ENCODE measurements at places on chromosomes 12 and 14. TPM values are rescaled to one million over a fixed set of nuclear protein-coding genes. Genes with fewer than 3 reads are reported as not detected.

DNA sequence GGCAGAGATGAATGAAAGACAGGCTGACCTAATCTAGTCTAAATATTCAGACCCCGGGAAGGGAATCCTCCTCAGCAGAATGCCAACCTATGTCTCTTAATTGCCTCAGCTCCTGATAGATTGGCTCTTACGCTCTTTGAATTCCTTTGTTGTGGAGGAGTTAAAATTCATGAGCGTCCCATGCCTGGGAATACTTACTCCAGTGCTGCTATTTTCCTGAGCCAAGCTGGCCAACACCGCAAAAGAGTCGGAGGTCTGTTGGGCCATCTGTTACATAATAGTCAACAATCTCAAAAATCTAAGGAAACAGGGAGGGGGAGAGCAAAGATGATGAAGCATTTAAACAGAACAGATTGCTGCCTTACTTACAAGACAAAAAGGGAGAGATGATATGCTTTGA lies 182.8 kb downstream of the ASCL1 start:
- no peak for DNase-seq

The A2M gene
- 2,807 TPM for total RNA-seq

The ITGA7 gene
- 0.24 TPM for total RNA-seq

The TMEM132C gene
- total RNA-seq = not detected

DNA sequence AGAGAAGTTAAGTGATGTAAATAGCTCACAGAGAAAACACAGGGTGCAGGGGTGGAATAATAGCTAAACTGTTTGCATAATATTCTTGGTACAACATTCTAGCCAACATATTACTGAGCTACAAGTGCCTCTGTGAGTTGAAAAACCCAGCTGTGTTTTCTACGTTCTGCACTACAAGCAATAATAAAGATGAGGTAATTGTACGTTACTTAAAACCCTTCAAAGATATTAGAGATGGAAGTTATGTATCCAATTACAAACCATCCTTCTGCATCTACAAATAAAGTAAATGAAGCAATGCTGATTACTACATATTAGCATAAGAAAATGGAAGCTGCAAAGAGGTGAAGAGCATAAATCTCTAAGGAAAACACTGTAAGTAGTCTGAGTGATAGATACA lies 271.4 kb downstream of the SSPN start:
- DNase-seq = no peak

DNA sequence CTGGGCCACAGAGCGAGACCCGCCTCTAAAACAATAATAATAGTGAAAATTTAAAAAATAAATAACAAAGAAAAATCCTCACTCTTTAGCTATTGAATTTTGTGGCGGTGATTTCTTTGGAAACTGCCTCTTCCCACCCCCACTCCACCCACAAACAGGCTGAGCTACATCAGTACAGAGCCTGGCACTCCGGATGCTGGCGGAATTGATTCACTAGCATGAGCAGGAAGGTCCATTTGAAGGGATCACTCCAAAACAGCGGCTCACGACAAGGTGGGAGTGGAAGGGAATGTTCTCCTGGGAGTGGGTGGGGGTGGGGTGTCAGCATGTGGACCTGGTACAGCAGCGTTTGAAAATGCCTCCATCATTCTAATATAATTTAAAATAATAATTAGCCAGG lies 26.1 kb downstream of the CCDC177 start:
- DNase-seq = no peak

The CTSG gene
- total RNA-seq = not detected

- DNase-seq = no peak
Observed at GRCh38 chr12:122753319-122753650, 661 bp downstream of the DENR start.

- DNase-seq = no peak
Observed at GRCh38 chr12:123233505-123234308, 471 bp downstream of the MTRFR start.

GRCh38 chr14:91062600-91062999 lies 2.2 kb upstream of the RPS6KA5 start:
- DNase-seq = no peak

The RNASE3 gene
- total RNA-seq = not detected

GRCh38 chr14:60153991-60154390 lies 11.2 kb downstream of the DHRS7 start:
- DNase-seq = no peak

GRCh38 chr14:71606064-71606463 lies 326.2 kb upstream of the RGS6 start:
- DNase-seq = no peak

The DIABLO gene
- total RNA-seq = 70.9 TPM

The PRB2 gene
- not detected for total RNA-seq

- DNase-seq = no peak
Observed at GRCh38 chr14:76768671-76769500, 7.6 kb downstream of the VASH1 start.

DNA sequence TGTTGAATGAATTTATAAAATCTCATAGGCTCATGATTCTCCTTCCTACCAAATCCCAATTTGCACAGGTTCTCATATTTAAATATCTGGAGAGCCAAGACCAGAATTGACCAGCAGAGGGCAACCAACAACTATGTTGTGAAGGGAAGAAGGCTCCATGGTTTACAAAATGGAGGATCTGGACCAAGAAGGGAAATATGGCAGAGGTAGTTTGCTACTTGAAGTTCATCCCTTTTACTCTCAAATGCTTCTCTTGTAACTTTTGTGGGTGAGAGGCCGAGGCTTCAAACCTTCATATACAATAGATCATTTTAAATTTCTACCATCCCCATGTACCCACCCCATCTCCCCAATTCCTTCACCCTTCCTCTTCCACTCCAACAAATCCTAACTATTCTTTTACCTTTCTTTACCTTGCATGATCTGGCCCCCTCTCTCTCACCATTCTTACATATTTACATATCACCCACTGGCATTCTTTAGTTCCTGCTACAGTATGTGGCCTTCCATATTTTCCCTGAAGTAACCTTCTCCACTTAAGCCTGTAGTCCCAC lies 3.8 kb upstream of the SMARCC2 start:
- peak; percentile 84 for DNase-seq

- no peak for DNase-seq
Observed at GRCh38 chr12:68018315-68018714, 29.1 kb downstream of the IFNG-AS1 start.

DNA sequence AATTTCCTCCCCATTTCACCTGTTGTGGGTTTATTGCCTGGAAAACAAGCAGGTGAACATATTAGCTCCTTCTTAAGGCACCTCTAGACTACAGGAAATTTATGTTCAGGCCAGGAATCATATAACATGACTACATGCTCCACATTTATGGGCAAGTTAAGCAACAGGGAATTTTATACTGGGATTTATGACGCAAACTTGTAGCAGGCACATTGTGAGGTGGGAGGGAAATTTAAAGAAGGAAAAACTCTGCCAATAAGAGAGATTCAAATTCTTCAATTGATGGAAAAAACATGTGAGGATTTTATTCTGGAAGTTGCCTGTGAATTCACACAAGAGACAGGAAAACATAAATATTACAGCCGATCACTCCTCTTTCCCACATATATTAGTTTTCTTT lies 93.9 kb downstream of the TBC1D30 start:
- no peak for DNase-seq

DNA sequence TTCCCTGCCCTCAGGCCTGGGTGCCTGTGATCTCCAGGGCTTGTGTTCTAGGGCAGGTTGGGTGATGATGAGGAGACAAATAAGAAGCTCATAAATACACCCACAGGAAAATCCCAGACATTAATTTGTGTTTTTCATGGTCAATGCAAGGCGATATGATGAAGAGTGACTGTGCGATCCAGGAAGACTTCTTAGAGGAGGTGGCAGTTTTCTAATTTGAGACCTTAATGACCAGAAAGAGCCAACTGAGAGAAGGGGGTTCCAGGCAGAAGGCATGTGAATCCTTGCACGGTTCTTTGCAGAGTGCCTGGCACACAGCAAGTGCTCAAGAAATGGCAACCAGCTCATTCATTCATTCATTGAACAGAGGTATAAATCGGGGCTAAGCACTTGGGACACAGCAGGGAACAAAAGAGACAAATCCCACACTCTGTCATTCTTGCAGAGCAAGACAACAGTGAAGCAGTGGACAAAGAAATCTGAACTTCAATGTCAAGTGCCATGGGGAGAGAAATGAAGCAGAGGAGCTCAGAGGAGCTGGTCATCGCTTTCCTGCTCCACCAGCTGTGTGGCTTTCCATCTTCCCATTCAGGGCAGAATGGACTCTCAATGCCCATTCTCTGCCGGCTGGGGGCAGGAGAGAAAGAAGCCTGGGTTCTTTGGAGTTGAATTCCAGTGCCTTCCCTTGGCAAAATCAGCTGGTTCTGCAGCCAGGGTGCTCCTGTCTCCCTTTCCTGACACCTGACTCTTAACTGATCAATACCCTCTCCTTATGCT lies 128.3 kb downstream of the AACS start:
- no peak for DNase-seq

GRCh38 chr14:94599656-94600004 lies 12.6 kb upstream of the SERPINA3 start:
- no peak for DNase-seq

DNA sequence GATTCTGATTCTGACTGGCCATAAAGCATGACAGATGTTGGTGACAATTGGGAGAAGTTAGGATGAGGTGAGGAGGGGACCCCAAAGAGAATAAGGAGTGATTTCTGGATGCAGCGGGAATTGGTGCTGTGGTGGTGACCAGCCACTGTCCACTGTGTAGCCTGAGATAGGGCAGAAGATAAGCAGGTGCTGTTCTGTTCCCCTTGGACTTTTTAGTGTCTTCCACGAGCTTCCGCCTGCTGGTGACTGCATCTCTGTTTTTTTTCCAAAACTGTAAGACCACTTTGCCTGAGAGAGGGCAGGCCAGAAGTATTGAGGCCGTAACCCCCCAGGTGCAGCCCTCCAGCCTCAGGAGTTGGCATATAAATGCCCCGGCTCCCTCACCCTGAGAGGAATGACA lies 161.2 kb upstream of the MYL2 start:
- DNase-seq = no peak

DNA sequence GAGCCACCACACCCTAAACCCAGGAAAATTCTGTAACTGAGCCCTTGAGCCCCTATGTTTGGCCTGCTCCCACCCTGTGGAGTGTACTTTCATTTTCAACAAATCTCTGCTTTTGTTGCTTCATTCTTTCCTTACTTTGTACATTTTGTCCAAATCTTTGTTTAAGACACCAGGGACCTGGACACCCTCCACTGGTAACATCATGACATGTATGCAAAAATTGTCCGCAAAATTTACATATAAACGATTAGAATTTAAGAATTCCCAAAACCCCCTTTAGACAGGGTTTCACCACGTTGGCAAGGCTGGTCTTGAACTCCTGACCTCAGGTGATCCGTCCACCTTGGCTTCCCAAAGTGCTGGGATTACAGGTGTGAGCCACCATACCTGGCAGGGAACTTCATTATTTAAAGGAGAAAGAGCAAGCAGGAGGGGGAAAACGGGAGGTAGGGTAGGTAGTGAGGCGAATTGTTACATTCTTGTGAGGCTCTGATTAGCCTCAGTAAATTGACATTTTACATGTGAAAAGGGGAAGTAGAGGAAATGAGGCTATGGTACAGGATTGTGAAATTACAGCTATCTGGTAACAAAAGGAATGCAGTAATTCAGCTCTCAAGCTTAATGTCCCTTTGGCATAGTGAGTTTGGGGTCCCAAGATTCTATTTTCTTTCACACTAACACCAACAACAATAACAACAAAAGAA lies 27.6 kb downstream of the TUBA1A start:
- DNase-seq = no peak

The HVCN1 gene
- total RNA-seq = 0.20 TPM

- DNase-seq = no peak
Observed at GRCh38 chr14:72128629-72129028, 196.4 kb downstream of the RGS6 start.

DNA sequence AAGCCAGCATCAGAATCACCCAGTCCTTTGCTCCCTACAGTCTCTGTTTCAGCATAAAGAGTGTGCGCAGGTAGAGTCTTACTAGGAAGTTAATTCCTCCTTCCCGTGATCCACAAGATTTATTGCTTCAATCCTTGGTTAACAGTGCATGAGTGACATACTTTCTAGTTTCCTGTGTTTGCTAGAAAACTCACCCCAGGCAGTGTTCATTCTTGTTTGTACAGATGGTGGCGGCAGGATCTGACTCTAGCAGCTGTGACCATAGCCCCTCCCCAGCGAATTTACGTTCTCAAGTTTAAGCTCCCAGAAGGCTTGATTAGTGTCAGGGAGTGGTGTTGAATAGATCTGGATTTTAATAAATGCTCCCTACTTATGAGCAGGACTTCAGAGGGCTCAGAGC lies 75.9 kb upstream of the ANO2 start:
- DNase-seq = no peak

The ALDH2 gene
- 103 TPM for total RNA-seq

DNA sequence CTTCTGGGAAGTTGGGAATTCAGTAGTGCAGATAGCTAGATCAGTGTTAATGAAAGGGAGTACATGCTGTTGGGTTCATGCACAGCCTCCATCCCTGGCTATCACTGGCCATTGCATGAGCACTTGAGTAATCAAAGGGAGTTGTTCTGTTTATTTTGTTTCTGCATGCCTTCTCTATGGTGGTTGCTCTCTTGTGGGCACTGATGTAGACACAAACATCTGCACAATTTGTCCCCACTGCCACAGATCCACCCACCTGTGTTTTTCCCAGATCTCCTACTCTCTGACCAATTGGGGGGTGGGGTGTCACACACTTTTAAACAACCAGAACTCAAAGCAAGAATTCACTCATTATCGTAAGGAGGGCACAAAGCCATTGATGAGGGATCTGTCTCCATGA lies 89.7 kb upstream of the DHRS4 start:
- DNase-seq = no peak

The OR4M1 gene
- total RNA-seq = not detected

- peak; percentile 4 for DNase-seq
Observed at GRCh38 chr12:127280393-127281275, 986.3 kb upstream of the TMEM132C start.

The LRP1 gene
- total RNA-seq = 14.7 TPM

- DNase-seq = peak; percentile 32
Observed at GRCh38 chr12:54032627-54033100, at the start of gene HOXC5. Gene HOXC5, plus strand, starts transcription at chr12:54033050. Its CDS starts 73 bp downstream, at chr12:54033123.

DNA sequence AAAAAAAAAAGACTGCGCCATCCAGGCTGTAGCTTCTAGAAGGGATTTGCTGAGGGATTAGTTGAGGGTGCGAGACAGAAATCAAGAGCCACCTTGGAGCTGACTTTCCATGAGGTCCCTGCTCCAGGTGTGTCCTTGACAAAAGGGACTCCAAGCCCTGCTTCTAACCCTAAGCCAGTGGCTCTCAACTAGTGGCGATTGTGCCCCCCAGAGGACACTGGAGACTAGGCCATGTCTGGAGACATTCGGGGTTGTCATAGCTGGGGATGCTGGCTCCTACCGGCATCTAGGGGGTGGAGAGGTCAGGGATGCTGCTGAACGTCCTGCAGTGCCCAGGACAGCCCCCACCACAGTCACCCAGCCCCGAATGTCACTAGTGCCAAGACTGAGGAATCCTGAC lies 40.6 kb downstream of the SPRING1 start:
- DNase-seq = peak; percentile 57
